ENCODE measurements at places on chromosomes 4 and X.

- no peak for DNase-seq
Measured at GRCh38 chr4:59838236-59838635, 1361.9 kb upstream of the ADGRL3 start.

DNA sequence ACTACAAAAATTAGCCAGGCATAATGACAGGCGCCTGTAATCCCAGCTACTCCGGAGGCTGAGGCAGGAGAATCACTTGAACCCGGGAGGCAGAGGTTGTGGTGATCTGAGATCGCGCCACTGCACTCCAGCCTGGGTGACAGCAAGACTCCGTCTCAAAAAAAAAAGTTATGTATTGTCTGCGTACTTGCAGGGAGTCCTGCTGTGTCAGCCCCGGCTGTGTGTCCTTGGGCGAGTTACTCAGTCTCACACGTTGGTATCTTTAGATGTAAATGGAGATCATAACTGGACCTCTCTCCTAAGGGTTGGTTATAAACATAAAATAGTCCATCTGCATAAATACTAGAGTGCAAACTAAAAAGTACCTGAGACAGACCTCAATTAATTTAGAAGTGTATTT, 22.7 kb upstream of the TBC1D14 start:
- DNase-seq = no peak

DNA sequence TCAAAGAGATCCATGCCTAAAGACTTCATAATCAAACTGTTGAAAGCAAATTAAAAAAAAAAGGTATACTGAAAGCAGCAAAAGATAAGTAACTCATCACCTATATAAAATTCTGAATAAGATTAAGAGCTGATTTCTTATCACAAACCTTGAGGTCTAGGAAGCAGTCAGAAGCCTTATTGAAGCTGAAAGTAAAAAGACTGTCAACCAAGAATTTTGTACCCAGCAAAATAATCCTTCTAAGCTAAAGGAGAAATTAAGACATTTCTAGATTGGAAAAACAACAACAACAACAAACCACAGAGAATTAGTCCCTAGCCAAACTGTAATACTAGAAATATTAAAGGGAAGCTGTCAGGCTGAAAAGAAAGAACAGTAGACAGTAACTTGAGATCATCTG, 622.9 kb downstream of the PCDH7 start:
- no peak for DNase-seq

DNA sequence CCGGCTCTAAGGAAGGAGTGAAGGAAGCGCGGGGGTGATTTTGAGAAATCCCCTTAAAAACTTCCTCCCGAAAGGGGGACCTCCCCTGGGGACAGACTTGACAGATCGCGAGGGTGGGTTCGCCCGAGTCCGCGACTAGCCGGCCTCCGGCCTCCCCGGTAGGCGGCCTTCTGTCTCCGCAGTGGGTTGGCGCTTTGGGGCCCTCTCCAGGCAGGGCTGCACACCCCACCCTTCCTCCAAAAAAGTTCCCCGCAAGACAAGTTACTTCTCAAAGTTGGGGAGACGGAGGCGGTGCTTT, 24.8 kb downstream of the HOPX start:
- DNase-seq = no peak

Measured in GM18507 (cell line).